ENCODE measurements at places on chromosomes 5 and 9.

GRCh38 chr9:16642421-16643109 lies 227.9 kb downstream of the BNC2 start:
- no peak for DNase-seq

GRCh38 chr9:128916204-128916603 lies 4.6 kb upstream of the PHYHD1 start:
- no peak for DNase-seq

- no peak for DNase-seq
These were observed 187.0 kb downstream of the CACNA1B start for GRCh38 chr9:138064547-138064946.

GRCh38 chr9:126745574-126746411 lies 59.0 kb upstream of the ZBTB43 start:
- no peak for DNase-seq

- DNase-seq: no peak
These were observed 176.1 kb upstream of the FGF10 start for GRCh38 chr5:44565360-44565759.

GRCh38 chr9:113933671-113934070 lies 57.6 kb downstream of the ZNF618 start:
- DNase-seq: no peak

Data from NCI-H526 treated with DMSO at 0.1 percent for 48 hours (cell line).